ENCODE measurements at places on chromosomes 11 and 22.

- DNase-seq = no peak
Observed at GRCh38 chr11:7851391-7851790, 54.6 kb upstream of the OR5P2 start.

- no peak for DNase-seq
Observed at GRCh38 chr11:98703779-98704556, 316.8 kb upstream of the CNTN5 start.

DNA sequence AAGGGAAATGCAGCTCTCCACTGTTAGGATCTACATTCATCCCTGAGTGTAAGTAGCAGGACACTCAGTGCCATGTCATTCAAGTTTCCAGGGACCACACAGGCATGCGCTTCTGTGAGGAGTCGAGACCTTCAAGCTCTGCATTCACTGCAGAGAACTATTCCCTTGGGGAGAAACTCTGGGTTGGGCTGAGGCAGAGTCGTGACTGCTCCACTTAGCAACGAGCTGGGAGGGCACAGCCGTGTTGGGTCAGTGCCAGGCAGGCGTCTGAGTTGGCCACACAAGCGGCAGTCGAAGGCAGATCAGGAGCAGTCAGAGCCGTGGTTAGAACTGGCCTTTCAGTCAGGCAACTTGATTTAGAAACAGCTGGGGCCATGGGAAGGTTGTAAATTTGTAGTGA lies 14.7 kb downstream of the MPEG1 start:
- no peak for DNase-seq

DNA sequence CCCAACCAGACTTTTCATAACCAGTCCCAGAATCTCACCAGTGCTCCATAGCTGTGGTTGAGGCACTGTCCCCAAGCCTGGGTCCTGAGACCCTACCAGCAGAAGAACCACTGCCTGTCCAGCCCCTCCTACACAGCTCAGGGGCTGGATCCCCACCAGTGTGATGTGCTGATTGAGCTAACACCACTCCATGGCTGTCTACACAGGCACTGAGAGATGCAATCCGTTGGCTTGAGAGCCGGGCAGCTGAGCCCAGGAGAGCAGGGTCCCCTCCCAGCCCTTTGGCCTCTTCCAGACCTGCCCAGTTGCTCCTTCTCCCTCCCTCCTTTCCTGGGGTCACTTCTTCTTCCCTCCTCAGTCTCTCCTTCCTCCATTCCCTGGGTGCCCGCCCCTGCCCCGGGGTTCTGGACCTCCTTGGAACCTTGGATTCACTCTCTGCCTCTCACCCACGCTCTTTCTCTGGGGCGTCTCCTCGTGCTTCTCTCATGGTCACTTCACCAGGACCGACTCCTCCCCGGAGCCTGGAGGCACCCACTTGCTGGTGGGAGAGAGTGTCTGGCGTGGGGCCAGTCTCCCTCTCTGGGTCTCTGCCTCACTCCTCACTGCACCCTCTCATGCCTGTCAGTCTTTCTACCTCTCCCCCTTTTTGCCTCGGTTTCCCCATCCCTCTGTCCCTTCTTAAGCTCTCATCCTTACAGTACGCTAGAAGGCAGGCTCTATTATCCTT lies 706 bp upstream of the SCYL1 start:
- no peak for DNase-seq
